ENCODE measurements at places on chromosomes 3 and 15.

- peak; percentile 69 for DNase-seq
These were observed 63.6 kb downstream of the FAM81A start for GRCh38 chr15:59501597-59501996.

DNA sequence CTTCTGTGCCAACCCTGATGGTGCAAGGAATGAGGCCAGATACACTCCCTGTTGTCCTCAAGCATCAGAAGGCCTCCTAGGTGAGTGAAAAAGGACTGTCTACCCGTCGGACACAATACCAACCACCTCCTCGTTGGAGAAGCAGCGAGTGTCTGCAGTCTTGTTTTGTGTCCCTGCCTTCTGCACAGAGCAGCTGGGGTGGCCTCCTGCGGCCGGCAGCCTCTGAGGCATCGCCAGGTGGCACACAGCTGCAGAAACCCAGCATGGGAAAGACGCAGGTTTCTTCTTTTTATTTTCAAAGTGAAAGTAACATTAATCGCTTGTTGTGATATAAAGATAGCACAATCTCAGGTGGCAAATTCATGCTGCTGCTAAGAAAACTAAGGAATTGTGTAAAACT lies 509.9 kb downstream of the OCA2 start:
- no peak for DNase-seq

- DNase-seq: no peak
These were observed 333.8 kb downstream of the EPHB1 start for GRCh38 chr3:135128818-135129217.

- no peak for DNase-seq
These were observed 18.8 kb upstream of the GASK1A start for GRCh38 chr3:42960282-42960681.

DNA sequence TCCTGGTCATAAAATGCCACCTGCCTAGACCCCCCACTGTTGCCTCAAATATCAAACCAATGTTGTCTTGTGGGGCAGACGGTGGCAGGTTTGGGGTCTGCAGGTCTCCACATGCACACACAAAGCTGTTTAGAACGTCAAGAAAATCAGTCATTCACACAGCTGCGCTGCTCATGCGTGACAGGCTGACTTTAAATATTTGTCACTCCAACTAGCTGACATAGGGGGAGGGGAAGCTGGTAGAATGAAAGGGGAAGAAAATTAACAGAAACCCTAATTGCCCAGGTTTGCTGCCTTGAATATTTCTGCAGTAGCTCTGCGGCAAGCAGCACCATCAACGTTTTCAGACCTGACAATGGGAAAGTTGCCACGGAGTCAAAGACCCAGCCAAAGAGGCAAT lies 201.8 kb downstream of the ABHD5 start:
- DNase-seq: peak; percentile 49

GRCh38 chr3:175297216-175297615 lies 438.1 kb downstream of the NAALADL2 start:
- no peak for DNase-seq

Data from kidney tubule cell (primary cell).